ENCODE measurements at places on chromosomes 1 and 21. TPM values are rescaled to one million over a fixed set of nuclear protein-coding genes. Genes with fewer than 3 reads are reported as not detected.

Gene URB1
- total RNA-seq = 12.8 TPM

Gene FCGR1A
- 3.8 TPM for total RNA-seq

Gene STUM
- total RNA-seq = 7.2 TPM

Gene NBPF10
- total RNA-seq = 3.6 TPM

Gene TAF13
- total RNA-seq = 25.8 TPM

Gene ASB17
- total RNA-seq = not detected

Gene NES
- 14.9 TPM for total RNA-seq

Gene PHLDA3
- 116 TPM for total RNA-seq

Gene TCHH
- 3.0 TPM for total RNA-seq

Gene ROR1
- 7.7 TPM for total RNA-seq

Gene RGSL1
- total RNA-seq = not detected

Gene S100A16
- 154 TPM for total RNA-seq

Gene FABP3
- total RNA-seq = 7.9 TPM

Gene KCNJ9
- not detected for total RNA-seq

Gene TP73
- total RNA-seq = 1.0 TPM

Gene LINGO4
- 0.88 TPM for total RNA-seq

Gene CD1E
- total RNA-seq = not detected

Gene CD1B
- not detected for total RNA-seq

Gene CLEC20A
- not detected for total RNA-seq

Gene DMBX1
- total RNA-seq = not detected

Gene CFAP141
- total RNA-seq = not detected

Gene HUNK
- 1.3 TPM for total RNA-seq

Gene HSPA6
- total RNA-seq = 5.3 TPM

Gene GSTM3
- total RNA-seq = 226 TPM

Gene KCNK2
- 12.5 TPM for total RNA-seq

Gene KCNE2
- not detected for total RNA-seq

Gene FCRL1
- total RNA-seq = not detected

Gene PRDM15
- total RNA-seq = 14.1 TPM

Gene BARHL2
- not detected for total RNA-seq

Gene TCP10L
- total RNA-seq = 0.48 TPM

Gene GPX7
- total RNA-seq = 20.3 TPM

Gene PDC
- not detected for total RNA-seq

Gene TFAP2E
- 2.6 TPM for total RNA-seq

Gene NUP210L
- total RNA-seq = not detected

Gene CHI3L1
- 426 TPM for total RNA-seq

Gene INAVA
- total RNA-seq = 1.0 TPM

Gene PAX7
- total RNA-seq = not detected

Gene AADACL4
- not detected for total RNA-seq

Gene ADORA3
- total RNA-seq = 9.5 TPM
